ENCODE measurements at places on chromosomes 5 and 9.
A peak's percentile ranks its signal among the peaks of the same experiment; 100 is the strongest.

DNA sequence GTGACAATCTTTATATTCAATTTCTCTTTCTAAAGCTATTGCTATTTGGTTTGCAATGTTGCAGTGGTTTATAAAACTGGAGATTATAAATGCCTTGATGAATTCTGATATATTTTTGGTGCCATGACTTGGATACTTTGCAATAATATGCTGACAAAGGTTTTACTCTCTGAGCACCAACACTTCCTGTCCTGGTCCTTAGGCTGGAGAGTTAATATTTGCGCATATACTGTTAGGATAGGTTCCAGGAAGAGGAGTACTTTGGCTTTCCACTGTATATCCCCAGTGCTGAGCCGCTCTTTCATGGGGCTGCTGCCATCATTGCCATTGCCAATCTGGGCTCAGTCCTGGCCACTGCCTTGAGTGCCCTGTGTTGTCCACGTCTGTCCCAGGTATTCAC lies 139.6 kb downstream of the ZCCHC7 start:
- no peak for DNase-seq

DNA sequence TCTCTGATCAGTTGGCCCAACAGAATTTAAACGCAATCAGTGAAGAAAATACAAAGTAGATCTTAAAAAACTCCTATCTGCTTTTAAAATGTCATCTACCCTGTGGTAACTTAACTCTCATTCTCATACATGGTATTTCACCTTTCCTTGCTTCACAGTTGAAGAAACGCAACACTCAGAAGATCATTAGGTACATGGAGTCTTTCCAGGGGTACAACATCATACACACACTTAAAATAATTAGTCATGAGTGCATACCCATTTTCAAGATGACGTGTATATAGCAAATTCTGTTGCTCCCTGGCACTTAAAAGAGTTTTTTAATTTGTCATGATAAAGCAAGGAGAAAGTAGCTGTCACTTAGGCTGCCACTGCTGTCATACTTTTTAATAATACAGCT lies 259.9 kb downstream of the BNC2 start:
- no peak for DNase-seq

GRCh38 chr5:179406031-179406961 lies 61.0 kb upstream of the ADAMTS2 start:
- no peak for DNase-seq

DNA sequence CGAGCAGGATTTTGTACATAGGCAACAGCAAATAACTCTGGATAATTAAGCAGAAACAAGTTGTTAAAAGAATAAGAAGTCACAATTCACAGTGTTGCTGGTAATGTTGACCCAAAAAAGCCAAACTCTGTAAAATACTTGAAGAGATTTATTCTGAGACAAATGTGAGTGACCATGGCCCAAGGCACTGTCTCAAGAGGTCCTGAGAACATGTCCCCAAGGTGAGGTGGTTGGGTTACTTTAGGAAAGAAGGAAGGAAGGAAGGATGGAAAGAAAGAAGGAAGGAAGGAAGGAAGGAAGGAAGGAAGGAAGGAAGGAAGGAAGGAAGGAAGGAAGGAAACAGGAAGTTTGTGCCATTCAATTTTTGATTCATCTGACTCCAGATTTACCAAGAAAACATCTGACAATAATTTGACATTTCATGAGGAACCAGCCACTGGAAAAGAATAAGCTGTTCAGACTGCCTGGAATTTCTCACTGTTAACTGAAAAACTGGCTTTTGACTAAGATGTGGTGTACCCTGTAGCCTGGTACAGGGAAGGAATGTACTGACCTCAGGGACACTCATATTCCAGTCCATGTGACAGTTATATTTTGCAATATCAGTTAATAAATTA lies 295.9 kb upstream of the TNC start:
- no peak for DNase-seq

DNA sequence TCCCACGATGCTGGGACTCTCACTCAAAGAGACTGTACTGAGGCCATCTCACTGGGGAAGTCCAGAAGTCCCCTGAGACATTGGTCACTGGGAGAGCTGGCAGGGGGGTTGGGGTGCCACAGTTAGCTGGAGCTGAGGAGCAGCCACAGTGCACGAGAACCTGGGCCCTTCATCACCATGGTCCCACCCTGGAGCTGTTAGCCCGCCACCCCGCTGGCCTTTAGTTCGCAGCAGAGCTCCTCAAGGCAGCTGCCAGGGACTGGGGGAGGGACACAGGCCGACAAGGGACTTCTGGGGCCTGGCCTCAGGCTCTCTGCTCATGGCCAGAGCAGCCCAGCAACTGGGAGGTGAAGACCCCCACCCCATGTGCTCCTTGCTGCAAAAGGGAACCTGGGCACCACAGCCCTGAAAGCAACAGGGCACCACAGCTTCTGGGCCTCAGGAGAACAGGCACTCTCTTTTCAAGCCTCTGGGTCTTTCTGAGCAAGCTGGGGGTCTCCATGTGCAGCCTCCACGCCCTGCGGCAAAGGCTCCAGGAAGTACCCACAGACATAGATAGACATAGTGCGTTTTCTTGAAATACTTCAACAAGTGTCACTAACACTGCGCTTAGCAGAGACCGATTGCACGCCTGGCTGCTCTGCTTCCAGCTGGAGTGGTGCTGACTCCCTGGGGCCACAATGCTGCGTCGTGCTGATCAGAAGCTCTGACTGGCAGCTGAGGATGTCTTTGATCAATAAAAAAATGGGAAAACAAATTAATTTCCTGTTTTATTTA lies 46.0 kb downstream of the VAV2 start:
- peak; percentile 46 for DNase-seq

- no peak for DNase-seq
Observed at GRCh38 chr5:147481874-147482705, 27.8 kb downstream of the DPYSL3 start.

DNA sequence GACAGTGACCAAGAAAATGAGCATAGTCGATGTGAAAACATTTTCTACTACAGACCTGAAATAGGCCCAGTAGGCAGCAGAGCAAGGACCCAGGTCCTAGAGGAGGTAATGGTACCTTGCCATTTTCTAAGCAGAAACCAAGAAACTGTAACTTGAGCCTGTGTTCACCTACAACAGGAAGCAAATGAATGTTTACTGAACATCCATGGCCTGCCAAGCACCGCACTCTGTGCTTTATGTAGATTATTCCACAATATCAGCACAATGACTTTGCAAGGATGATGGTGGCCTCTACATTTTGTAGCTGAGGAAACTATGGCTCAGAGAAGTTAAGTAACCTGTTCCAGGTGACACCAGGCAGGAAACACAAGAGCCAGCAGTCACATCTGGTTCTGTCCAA lies 215.3 kb downstream of the SPOCK1 start:
- no peak for DNase-seq

- DNase-seq = no peak
Observed at GRCh38 chr5:78213799-78214198, 80.7 kb downstream of the AP3B1 start.

- DNase-seq = no peak
Observed at GRCh38 chr5:9370256-9370655, 175.6 kb downstream of the SEMA5A start.

GRCh38 chr5:73591102-73591695 lies 25.7 kb downstream of the UTP15 start:
- DNase-seq = no peak

- no peak for DNase-seq
Observed at GRCh38 chr5:17190799-17191391, 26.5 kb upstream of the BASP1 start.

DNA sequence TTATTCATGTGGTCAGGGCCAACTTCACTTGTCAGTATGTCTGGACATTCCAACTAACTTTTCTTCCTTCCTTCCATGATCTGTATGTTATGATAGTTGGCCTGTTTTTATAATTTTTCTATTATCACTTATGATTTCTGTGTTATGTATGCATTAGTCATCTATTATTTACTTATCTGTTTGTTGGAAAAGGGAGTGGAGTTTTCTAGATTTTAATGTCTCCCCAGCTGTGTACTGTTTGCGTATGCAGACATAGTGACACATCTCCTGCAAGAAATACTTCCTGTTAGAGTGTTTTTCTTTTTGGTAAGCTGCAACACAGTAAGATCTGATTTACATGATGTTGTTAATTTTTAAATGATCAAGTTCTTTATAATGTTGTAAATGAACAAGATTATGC lies 8.7 kb upstream of the INSYN2B start:
- no peak for DNase-seq

DNA sequence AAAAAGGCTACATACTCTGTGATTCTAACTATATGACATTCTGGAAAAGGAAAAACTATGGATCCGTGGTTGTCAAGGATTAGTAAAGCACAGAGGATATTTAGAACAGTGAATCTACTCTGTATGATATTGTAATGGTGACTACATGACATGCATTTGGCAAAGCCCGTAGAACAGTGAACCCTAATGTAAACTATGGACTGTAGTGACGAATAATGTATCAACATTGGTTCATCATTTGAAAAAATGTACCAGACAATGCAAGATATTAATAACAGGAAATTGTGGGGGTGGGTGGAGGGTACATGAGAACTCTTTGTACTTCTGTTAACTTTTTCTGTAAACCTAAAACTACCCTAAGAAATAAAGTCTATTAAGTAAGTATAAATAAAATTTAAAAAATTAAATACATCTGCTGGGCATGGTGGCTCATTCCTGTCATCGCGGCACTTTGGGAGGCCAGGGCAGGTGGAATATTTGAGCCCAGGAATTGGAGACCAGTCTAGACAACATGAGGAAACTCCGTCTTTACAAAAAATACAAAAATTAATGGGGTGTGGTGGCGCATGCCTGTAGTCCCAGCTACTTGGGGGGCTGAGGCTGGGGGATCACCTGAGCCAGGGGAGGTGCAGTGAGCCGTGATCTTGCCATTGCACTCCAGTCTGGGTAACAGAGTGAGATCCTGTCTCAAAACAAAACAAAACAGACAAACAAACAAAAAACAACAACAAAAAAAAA lies 101.7 kb upstream of the TBC1D2 start:
- no peak for DNase-seq

DNA sequence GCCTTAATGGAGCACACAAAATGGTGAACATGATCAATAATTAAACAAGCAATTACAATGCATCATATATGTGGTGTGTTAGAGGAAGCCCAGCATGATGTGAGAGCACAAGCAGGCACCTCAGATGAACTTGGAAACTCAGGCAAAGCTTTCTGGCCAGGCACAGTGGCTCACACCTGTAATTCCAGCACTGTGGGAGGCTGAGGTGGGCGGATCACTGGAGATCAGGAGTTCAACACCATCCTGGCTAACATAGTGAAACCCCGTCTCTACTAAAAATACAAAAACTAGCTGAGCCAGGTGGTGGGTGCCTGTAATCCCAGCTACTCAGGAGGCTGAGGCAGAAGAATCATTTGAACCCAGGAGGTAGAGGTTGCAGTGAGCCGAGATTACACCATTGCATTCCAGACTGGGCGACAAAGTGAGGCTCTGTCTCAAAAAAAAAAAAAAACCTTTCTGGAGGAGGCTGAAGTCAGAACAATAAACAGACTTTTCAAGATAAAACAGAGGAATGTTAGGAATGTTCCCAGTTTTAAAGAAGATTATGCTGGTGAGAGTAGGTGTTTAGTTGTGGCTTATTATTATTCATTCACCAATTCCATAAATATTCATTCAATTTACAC lies 159.4 kb downstream of the CEMIP2 start:
- no peak for DNase-seq

DNA sequence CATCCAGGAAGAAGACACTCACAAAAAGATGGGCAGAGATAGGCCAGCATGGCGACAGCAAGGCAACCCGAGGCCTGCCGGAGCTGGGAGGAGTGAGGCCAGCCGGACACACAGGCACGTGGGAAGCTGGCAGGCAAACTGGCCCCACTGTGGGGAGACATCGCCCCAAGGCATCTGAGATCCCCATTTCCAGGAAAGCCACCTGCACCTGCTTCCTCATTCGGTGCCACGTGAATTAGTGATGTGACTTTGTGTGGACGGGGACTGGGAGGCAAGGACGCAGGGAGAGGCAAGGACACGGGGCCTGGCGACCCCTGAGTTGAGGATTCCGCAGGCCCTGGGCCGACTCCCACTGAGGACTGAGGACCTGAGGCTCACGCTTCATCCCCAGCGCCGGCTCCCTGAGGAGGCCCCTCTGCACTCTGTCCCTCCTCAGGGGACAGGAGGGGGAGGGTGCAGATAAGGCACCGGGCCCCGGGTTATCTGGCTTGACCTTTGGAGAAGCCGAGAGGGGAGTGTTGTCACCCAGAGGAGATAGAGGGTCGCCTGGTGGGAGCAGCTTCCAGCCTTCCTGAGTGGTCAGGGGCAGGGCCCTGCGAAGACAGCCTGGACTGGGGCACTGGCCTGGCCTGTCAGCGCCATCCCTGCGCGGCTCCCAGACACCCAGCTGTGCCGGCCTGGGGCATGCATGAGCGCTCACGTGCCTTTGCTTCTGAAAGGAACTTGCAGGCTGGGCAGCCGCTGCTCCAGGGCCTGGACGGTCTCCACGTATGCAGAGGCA lies 39.7 kb downstream of the NDUFS6 start:
- no peak for DNase-seq

DNA sequence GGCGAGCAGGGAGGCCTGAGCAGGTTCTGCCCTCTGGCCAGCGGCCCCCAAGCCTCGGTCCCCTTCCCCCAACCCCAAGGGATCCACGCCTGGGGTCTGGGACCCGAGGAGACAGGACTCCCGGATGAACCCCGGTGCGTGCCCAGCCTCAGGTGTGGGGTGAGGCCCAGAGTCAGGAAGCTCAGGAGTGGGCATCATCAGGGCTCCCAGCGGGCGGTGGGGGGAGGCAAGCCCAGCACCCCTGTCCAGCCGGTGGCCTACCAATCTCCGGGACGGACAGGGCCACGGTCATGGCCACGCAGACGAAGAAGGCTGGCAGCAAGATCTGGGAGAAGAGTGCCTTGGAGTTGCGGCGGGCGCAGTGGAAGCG lies 14.5 kb downstream of the ABCA2 start:
- no peak for DNase-seq

DNA sequence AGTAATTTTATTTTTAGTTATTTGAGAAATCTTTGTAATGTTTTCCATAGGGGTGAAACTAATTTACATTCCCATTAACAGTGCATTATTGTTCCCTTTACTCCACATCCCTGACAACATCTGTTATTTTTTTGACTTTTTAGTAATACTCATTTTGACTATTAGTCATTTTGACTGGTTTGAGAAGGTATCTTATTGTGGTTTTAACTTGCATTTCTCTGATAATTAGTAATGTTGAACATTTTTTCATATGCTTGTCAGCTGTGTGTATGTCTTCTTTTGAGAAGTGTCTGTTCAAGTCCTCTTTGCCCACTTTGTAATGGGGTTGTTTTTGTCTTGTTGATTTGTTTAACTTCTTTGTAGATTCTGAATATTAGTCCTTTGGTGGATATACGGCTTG lies 27.5 kb downstream of the CCDC152 start:
- DNase-seq = no peak

DNA sequence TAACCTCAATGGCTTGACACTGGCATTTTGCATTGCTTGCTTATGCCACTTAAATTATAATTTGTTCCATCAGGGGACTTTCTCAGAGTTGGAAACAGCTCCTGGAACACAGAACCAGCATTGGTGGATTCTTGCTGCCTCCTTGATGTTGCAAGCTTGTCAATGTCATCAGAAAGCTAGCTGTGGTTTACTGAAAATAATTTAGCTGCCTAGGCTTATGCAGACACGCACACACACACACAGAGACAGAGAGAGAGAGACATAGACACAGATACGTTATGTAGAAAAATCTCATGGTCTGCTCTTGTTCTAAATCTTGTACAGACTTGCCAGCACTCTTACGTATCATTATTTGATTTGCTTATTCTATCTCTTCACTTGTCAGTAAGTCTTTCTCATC lies 78.0 kb downstream of the HMHB1 start:
- no peak for DNase-seq

Measured in sigmoid colon (tissue), 7 donors.